ENCODE measurements at places on chromosomes 3 and 15.

- DNase-seq, result no peak
These were observed 10.2 kb downstream of the PRICKLE2 start for GRCh38 chr3:64215103-64215502.

GRCh38 chr3:189278221-189278620, 106.5 kb downstream of the TPRG1 start:
- DNase-seq, result no peak

DNA sequence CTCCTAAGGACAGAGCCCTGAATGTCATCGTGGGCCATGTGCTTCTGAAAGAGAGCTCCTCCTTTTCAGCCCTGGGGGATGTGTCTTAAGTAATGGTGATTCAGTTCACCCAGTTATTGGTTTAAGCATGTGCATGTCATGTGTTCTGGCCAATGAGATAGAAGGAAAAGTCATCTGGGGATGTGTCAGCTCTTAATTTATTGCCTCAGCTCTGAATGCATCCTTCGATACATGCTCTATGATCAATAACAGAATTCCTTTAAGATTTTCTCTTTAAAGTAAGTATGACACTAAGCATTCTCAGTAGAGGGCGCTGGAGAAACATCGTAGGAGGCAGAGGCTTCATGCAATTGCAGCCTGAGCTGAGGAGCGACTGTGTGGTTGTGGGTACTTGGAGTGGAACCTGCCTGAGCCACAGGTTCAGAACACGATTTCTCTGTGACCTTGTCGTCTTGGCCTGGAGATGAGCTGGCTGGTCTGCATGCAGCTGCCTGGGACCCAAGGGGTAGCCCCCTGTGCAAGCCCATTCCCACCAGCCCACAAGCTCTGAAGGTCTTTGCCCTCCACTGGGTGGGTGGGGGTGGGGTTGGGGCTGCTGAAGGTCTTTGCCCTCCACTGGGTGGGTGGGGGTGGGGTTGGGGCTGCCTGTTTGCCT, 69.5 kb downstream of the C3orf38 start:
- peak; percentile 54 for DNase-seq

DNA sequence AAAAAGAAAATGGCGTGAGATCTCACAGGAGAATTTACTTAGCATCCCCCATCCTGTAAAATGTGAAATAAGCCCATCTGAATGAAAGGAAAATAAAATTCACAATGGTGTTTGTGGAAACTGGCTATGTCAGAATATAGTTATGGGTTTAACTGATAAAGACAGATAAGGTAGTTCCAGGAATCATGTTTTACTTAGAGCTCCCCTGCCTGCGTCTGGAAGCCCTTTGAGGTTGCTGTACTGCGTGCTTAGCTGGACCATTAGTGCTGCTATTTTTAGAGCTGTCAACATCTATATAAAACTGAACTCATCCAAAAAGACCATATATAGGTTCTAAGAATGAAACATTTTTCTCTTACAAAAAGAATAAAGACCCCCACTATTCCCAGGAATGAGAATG, 130.8 kb downstream of the LSAMP start:
- DNase-seq, result no peak

DNA sequence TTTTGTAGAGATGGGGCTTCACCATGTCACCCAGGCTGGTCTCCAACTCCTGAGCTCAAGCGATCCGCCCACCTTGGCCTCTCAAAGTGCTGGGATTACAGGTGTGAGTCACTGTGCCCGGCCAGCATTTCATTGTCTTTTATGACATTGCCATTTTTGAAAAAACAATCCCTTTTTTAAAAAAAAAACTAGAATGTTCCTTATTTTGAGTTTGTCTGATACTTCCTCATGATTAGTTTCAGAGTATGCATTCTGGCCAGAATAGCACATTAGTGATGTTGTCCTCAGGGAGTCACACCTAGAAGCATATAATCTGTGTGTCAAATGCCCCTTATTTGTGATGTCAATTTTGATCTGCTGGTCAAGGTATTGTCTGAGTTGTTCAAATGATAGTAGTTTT, 21.2 kb upstream of the NMD3 start:
- DNase-seq, result no peak

- no peak for DNase-seq
These were observed 365.0 kb downstream of the SV2B start for GRCh38 chr15:91465086-91465485.

GRCh38 chr15:51864408-51865056, 35.1 kb downstream of the TMOD3 start:
- no peak for DNase-seq

DNA sequence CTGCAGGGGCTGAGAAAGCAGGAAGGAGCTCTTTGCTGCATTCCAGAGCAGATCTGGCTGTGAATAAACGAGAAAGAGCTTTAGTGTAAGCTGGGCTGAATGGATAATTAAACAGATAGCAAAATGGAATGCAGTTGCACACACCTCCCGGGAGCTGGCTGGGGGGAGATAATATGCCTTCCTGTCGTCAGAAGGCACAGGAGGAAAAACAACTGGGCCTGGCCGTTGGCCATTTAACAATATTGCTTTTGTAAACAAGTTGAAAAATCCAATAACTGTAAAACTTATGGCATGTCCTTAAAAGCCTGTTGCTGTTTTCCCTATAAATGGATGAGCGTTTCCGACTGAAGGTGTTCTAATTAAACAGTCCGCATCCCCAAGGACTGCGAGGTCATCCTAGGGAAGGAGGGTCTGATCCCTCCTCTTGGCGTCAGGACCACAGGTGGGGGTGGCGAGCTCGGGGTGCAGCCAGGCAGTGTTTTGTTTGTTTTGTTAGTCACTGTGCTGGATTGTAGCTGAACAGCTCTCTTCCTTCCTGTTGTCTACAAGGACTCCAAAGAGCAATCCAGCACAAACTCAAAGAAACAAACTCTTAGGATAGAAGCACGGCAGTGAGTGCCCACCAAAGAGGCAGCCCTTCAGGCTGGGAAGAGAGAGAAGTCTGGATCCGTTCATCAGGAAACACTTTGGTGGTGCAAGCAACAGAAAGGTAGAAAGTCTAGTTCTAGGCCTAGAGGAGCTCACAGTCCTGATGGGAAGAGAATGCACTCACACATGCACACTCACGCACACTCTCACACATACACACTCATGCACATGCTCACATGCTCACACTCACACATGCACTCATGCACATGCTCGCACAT, 133.4 kb upstream of the SMAD3 start:
- no peak for DNase-seq

- peak; percentile 55 for DNase-seq
These were observed 205.5 kb downstream of the STAG1 start for GRCh38 chr3:136546720-136547119.

DNA sequence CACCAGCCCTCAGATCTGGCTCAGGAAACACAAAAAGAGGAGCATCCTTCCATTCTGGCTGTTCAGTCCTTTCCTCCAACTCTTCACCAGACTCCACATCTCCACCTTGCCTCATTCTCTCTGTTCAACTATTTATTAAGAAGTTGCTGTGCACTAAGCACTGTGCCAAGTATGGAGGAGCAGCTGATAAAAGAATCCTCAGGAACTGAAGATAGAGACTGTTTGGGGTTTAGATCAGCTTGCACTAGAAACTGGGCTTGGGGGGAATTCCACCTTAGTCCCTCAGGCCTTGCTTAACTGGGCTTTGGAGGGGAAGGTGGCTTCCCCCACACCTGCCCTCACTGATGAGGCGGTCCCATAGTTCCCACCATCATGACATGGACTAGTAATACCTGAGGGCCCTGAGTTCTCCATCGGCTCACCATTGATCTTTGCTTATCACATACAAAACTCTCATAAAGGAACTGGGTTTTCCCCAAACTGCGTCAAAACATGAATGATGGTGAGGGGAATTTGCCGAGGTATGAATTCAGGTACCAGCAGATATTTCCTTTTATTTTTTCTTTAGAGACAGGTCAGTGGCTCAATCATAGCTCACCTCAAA, 1.7 kb upstream of the CCR8 start:
- DNase-seq, result no peak

DNA sequence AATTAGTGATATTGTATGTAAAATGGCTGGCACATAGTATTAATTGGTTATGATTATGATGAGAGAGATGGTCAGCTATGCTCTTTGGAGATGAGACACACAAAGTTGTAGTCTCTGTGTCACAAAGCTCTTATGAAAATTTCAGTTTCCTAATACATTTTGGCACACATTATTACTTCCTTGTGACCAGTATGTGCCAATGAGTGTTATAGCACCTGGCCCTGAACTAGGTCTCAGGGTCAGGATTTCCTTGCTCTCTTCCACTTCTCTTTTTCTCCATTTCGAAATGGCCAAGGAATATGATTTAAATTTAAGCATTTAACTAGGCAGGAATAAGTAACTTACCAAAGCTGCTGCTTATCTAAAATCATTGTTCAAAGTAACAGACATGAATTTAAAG, 28.0 kb downstream of the TIPARP start:
- DNase-seq, result no peak

- DNase-seq, result no peak
These were observed 13.6 kb upstream of the CSRNP1 start for GRCh38 chr3:39166932-39167532.

GRCh38 chr3:85074003-85074402, 115.2 kb downstream of the CADM2 start:
- DNase-seq, result no peak

DNA sequence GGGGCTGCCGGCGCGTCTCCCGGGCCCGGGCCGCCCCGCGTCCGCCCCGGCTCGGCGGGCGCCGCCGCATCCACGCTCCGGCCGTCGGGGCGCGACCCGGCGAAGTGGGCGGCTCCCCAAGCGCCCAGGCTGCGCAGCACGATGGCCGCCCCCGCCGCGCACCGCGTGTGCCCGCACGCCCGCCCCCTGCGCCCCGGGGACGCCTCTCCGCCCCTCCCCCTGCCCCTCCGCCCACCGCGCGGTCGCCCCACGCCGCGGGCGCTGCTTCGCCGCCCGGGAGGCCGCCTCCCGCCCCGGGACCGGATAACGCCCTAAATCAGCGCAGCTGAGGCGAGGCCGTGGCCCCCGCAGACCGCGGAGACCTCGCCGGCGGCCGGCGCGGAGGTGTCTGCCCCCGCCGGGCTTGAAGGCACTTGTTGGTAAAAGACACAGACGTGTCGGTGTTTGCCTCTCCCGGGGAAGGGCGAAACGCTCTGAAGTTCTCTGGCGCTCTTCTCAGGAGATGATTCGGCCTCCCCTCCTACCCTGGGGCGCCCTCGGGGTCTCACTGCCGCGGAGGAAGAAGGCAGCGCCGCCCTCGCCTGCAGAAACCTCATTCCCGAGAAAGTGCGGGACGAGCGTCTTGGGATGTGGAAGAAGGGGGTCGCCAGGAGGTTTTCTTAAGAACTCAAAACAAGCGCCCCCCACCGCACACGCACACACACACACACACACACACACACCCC, at the start of gene BNC1:
BNC1 (minus strand) TSS at position 106 of the 725 bp plus-strand sequence; CDS start at position 70, 36 bp downstream.
- no peak for DNase-seq

GRCh38 chr3:143832433-143832832, 15.8 kb downstream of the SLC9A9 start:
- no peak for DNase-seq

DNA sequence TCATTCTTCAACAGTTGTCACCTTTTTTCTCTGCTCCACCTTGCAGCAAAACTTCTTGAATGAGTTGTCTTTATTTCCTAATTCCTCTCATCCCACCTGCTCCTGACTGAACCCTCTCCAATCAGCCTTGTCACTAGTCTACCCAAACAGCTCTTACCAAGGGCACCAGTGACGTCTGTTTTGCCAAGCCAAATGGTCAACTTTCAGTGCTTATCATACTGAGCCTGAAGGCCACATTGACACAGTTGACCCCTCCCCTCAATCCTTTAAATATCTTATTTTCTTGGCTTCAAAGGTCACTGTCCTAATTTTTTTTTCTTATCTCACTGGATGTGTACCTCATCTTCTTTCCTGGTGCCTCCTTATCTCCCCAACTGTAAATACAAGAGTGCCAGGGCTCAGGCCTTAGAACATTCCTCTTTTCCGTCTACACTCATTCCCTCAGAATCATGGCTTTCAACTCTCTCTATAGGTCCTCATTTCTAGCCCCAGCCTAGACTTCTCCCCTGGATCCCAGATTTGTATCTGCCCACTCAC, 43.2 kb downstream of the CMTM8 start:
- DNase-seq, result no peak

- no peak for DNase-seq
These were observed 2.9 kb upstream of the CCR5 start for GRCh38 chr3:46367811-46368210.

GRCh38 chr3:189195302-189195701, 23.5 kb downstream of the TPRG1 start:
- DNase-seq, result no peak

DNA sequence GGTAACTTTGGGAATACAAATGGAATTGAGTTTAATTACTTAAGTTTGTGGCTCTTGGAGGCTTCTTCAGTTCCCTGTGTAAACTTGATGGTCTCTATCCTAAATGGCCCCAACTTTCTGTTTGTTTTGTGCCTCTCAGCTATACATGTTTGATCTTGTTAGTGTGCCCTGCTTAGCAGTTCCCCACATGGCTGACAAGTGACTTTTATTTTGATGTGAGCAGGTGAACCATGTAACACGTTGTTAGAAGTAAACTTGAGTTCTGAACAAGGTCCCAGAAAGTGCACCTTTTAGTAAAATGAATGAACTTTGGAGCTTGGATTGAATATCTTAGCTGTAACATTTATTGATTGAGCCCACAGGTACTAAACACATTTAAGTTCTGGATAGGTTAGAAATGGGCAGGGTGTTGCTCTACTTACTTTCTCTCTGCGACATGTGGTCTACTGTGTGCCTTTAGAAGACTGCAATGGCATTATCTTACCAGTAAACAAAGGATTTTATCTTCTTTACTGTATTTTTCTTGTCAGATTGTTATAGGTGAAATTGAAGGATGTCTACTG, 4.5 kb downstream of the LSM3 start:
- DNase-seq, result no peak

GRCh38 chr3:123758081-123758564, 126.0 kb downstream of the MYLK start:
- DNase-seq, result peak; percentile 66

- DNase-seq, result peak; percentile 86
These were observed 15.7 kb downstream of the KIF9 start for GRCh38 chr3:47266709-47267489.

DNA sequence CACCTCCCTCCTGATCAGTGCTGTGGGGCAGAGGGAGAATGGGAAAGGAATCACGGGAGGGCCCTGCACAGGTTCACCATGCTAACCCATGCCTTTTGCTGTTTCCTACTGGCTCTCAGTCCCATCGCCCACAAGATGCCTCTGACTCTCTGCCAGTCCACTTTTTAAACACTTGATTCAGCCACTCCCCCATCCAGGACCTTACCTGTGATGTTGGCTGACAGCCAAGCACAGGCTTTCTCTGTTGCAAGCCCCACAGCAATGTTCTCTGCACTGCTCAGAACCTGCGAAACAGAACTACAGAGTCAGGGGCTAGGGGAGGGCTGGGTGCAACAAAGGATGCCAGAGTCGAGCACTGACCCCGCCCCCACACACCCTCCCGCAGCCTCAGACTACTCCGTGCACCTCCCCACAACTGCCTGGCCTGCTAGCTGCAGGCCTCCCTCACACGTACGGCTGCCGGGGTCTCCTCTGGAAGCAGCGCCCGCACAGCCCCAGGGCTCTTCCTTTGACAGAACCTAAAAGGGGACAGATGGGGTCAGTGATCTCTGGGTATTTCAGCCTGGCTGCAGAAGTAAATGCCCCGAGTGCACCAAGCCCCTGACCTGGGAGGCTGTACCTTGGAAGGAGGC, 9.1 kb downstream of the CDAN1 start:
- DNase-seq, result no peak

GRCh38 chr3:32940726-32941125, 10.7 kb upstream of the CCR4 start:
- DNase-seq, result no peak

- no peak for DNase-seq
These were observed 33.3 kb upstream of the VPS8 start for GRCh38 chr3:184778426-184779332.

- DNase-seq, result no peak
These were observed 427.1 kb upstream of the C2CD4B start for GRCh38 chr15:62591842-62592838.

- no peak for DNase-seq
These were observed 94.0 kb downstream of the LRRC28 start for GRCh38 chr15:99345242-99345641.

Measured in Jurkat, Clone E6-1 (cell line).